ENCODE measurements at places on chromosomes 12 and 14.

- DNase-seq = no peak
Observed at GRCh38 chr12:770479-770878, 18.1 kb downstream of the WNK1 start.

DNA sequence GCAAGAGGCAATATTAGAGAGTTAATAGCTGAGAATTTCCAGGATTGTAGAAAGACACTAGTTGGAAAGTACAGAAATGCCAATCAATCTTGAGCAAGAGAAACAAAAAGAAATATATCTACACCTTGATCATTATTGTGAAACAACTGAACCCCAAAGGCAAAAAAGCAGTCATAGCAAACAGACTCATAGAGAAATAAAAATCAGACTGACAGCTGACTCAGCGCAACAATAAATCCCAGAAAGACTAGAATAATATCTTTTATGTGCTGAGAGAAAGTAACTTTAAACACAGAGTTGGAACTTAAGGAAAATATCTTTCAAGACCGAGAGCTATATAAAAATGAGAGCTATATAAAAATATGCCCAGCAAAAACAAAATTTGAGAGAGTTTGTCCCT is 52.9 kb downstream of the PTPRB start:
- no peak for DNase-seq

DNA sequence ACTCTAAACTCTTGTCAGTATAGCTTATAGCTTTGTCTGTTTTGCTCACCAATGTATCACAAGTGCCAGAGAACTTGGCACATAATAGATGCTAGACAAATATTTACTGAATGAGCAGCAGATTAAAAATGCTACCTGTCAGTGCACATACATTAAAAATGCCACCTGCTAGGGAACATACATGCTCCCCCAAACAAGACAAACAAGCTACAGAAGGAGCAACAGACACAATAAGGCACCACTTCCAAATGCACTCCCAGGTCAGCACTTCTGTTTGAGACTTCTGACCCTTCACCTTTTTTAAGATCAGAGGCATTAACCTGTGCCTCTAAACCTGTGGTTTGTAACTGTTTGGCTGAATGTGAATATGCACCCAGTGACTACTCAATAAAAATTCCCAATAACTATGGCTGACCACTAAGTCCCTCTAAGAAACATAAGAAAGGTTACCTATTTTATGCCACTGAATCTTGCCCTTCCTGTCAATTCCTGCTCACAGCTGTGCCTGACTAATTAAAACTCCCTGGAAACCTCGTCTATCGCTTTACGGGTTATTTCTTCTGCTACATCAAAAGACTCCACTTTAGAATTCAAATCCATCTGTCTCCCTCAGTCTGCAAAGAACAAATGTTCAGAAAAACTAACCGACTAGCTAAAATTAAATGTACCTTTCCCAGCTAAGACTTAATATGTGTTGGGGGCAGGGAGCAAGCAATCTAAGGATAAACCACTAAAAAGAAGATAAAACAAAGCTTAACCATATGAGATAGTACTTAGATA is 41.0 kb downstream of the HECTD4 start:
- DNase-seq = no peak

GRCh38 chr12:127829281-127830064 is 437.5 kb upstream of the TMEM132C start:
- DNase-seq = no peak

DNA sequence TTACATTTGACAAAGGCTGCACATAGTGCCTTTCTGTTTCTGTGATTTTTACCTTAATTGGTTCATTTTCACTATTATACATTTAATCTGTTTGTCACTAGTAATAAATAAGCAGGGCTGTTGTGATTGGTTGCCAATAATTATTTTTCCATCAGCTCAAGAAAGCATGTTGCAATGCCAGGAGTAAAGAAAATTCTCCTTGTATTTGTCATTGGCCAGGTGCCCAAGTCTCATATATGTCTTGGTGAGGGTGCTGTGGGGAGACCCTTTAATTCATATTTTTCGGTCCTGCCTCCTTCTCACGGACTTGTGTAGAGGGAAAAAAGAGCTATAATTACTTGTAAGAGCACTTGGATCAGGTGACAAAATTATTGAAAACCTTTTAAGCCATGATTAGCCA is 108.0 kb downstream of the KITLG start:
- DNase-seq = no peak

DNA sequence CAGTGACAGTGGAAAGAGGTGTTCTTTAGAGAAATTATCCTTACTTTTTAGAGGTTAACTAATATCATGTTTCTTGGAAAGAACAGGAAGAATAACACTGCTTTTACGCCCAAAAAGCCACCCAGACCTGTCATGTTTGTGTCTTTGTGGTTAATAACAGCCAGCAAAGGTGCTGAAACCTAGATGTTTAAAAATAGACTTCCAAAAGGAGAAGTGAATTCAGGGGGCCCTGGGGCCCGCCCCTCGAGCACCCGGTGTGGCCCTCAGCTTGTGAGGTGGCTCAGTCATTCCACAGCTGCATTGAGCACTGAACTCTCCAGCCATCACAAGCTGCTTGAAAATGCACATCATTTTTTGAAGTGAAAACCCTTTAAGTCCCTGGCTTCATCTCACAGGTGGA is 20.8 kb upstream of the AMN start:
- no peak for DNase-seq

DNA sequence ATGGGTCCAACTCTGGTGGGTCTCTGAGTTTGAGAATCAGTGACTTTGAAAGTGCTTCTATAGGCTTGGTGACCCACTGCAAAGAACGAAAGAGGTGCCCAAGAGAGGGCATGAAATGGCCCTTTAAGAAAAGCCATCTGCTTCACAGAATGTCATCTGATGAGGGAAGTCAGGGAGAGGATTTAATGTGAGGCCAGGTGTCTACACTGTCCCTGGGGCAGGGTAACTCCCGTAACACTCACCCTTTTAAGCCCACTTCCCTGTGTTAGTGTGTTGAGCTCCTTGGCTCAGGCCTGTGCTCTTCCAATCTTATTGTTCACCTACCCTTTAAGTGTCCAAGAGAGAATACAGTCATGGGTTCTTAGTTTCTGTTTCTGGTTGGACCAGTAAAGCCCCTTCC is 16.4 kb upstream of the SRSF5 start:
- no peak for DNase-seq

GRCh38 chr12:20865873-20866272 is 55.4 kb downstream of the SLCO1B3 start:
- DNase-seq = no peak

DNA sequence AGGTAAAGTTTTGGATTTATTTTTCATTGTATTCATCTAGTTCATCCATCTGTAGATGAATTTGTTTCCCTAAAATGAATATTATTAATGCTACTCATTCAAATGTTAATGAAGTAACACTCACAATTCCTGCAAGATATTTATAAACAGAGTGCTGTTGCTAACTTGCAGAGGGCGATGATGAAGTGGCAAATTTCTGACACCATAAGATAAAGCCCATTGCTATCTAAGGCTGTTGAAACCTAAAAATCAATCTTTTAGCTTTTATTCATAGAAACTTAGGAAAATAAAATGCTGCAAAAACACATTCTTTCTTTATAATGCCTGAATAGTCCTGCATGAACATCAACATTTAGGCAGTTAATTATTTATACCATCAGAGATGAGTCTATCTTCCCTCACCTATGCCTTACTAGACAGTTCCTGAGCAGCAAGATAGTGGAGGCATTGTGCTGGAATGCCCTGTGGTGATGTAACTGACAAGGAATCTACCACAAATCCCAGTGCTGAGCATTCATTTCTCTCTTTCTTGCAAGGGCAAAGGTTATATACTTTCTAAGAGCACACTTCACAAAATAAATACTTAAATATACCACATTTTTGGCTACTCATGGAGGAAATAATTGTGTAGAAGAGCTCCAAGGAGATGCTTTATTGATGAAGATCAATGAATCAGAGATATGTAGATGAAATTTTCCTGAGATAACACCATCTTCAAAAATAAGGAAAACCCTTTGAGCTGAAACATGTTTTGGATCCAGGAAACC is 57.6 kb downstream of the LMNTD1 start:
- DNase-seq = no peak

DNA sequence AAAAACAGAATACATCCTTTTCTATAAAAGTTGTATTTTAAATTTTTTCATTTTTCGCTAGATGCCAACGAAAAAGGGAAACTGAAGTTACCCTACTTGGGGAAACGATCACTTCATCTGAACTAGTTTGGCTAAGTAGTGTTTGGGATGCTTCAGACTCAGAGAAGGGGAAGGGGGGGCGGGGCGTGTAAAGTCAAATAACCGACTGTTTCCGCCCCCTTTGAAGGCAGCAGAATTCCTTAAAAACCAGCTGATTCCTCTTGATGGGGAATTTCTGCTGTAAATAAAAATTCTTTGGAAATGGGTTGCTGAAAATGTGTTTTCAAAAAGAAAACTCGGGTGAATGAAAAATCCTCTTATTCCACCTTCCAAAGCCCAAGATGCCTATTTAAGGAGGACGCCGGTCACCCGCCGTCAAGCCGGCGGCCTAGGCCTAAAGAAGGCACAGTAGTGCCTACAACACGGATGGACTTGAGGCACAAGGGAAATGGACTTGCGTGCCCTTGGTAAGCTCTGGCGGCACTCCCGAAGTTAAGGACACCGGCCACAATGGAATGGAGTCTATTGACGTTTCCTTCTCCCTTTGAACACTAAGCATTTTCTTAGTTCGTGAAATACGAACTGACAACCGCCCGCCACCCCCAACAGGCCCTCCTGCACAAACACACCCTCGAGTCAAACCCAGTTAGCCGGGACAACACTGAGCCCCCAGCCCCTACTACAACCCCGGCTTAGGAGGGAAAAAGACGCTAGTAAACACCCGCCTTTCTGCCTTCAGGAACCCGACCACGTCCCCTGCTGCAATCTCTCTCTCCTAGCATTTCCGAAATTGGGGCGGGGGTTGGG is 1.9 kb downstream of the ATXN2 start:
- DNase-seq = peak; percentile 48

GRCh38 chr12:69338120-69338859 is 9.9 kb upstream of the LYZ start:
- DNase-seq = no peak

- no peak for DNase-seq
Observed at GRCh38 chr12:67382241-67382871, 113.2 kb downstream of the CAND1 start.

- no peak for DNase-seq
Observed at GRCh38 chr12:114266536-114266935, 139.4 kb downstream of the TBX5 start.

DNA sequence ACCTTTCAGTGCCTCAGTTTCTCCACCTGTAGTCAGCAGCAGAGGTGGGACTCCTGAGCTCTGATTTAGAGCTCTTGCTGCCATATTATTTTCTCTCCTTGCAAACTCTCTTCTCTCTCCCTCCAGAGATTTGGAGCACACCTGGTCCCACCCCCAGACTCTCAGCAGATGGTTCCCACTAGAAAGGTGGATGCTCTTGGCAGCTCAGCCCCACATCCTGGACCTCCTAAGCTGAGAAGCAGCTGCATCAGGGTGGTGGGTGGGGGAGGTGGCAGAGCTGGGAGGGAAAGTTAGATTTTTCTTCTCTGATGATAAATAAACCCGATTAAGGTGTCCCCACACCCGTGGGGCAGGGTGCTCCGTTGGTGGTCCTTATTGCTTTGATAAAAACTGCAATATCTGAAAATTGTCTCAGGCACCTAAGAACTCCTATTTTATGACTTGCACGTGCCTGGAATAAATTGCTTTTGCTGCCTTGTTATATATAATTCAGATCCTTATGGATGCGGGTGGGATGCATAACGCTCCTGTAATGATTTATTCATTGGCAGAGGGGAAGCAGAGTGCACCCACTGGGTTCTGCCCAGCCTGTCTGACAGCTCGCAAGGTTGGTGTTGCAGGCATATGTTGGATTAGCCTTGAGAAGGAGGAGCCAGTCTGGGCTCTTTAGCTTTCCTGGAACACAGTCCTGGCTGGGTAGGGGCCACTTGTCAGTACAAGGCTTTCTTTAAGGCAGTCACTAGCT is 214.2 kb downstream of the SUDS3 start:
- no peak for DNase-seq

GRCh38 chr14:65286443-65286842 is 126.1 kb upstream of the FUT8 start:
- peak; percentile 20 for DNase-seq

DNA sequence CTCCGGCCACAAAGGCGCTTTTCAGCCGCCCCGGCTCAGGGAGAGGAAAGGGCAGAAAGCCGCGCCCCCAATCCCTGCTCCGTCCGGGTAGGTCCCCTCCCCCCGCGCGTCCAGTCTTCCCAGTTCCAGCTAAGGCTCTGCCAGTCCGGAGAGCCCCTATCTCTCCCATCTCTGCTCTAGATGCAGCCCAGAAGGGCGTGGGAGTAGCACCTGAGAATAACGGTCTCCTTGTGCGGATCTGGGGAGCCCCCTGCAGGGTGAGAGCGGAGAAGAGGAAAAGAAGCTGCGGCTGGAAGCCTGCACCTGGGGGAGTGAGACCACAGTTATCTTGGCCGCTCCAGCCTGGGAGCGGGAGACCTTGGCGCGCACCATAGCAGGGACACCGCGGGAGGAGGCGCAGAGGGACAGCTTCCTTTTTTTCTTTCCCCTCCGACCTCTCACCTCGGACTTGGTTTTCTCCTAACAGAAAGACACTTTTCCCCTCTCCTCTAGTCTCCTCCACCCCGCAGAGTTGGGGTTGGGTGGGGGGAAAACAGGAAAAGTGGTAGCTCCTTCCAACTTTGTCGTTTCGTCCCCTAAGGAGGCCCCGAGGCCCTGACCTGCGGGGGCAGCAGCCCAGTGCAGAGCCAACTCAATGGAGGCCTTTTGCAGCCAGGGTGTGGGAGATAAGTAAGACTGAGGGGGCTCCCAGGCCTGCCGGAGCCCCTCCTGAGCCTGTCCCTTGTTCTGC is 2.4 kb downstream of the DHH start:
- DNase-seq = peak; percentile 66

All from DND-41 (cell line).